Muscle of leg (tissue), 16 donors: ENCODE measurements at places on chromosomes 2 and 18.
A peak's percentile ranks its signal among the peaks of the same experiment; 100 is the strongest.

- no peak for DNase-seq
Observed at GRCh38 chr2:126227250-126227649, 428.7 kb upstream of the GYPC start.

GRCh38 chr2:221153226-221153625 lies 418.9 kb downstream of the EPHA4 start:
- peak; percentile 21 for DNase-seq

- no peak for DNase-seq
Observed at GRCh38 chr2:195967336-195967735, 101.3 kb downstream of the DNAH7 start.

- no peak for DNase-seq
Observed at GRCh38 chr2:2022941-2023586, 278.7 kb upstream of the PXDN start.

- no peak for DNase-seq
Observed at GRCh38 chr2:241734208-241734466, 293 bp upstream of the D2HGDH start.

GRCh38 chr2:31889044-31889443 lies 121.8 kb downstream of the MEMO1 start:
- DNase-seq, result no peak

DNA sequence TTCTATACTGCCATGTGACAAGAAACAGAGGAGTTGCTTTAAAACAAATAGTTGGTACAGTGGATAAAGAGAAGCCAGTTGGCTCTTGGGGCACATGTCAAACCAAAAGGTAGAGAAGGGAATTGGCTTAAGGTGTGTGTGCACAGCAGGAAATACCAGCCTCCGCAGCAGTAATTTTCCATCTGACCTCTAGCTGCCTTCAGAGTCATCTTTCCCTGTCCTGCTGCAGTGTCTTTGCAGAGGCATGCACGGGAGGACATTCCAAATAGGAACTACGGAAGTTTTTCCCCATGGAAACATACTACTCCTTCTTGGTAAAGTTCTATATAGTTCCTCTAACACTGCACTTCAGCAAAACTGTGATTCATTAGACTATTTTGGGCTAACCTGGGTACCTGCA lies 99.5 kb downstream of the RAB3GAP1 start:
- DNase-seq, result no peak

DNA sequence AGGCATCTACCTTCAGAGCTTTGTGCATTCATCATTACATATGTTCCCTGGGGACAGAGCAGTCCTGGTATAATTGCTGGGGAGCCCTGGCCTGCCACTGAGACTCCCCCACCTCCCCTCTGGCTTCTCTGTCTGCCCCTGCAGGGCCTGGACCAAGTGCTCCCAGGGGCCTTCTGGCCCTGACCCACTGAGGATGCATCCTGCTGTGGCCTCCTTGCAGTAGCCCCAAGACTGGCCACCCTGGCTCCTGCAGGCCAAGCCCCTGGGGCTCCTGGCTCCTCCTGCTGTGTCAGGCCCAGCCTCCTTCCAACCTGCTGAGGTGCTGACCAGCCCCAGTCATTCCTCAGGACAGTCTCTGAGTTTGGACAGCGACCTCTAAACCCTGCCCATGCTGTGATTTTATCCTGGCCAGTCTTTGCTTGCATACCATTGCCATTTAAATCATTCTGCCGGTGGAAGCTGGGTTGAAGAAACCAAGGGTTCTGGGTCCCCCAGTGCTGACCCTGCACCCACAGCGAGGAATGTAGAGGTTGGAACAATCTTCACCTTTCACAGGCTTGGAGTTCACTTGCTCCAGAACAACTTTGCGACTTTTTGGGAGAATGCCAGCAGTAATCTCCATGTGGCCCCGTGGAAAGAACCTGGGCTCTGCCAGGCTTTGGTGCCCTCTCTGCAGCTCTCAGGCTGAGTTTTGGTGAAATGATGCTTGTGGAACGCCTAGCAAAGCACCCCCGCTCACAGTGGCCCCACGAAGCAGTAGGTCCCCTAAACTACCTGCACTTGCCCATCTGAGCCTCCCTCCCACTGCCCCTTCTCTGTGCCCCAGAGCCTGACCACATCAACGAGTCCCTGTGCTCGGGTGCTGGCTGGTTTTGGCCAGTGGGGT lies 167.3 kb upstream of the GLI2 start:
- no peak for DNase-seq

GRCh38 chr18:56542476-56542875 lies 95.9 kb downstream of the TXNL1 start:
- DNase-seq, result peak; percentile 47

GRCh38 chr2:70712916-70713315 lies 55.1 kb downstream of the ADD2 start:
- DNase-seq, result no peak

DNA sequence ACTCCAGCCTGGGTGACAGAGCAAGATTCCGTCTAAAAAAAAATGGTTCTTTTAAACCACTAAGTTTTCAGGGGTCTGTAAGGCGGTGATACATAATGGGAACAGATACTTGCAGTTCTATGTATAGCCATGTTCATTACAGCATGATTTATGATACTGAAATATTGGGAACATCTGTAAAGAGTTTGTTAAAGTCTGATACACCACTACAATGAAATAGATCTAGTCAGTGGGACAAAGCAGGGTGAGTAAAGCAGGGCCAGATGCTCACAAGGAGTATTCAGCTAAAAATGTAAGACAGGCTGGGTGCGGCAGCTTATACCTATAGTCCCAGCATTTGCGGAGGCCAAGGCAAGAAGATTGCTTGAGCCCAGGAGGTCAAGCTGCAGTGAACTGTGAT lies 6.2 kb upstream of the ING5 start:
- no peak for DNase-seq

DNA sequence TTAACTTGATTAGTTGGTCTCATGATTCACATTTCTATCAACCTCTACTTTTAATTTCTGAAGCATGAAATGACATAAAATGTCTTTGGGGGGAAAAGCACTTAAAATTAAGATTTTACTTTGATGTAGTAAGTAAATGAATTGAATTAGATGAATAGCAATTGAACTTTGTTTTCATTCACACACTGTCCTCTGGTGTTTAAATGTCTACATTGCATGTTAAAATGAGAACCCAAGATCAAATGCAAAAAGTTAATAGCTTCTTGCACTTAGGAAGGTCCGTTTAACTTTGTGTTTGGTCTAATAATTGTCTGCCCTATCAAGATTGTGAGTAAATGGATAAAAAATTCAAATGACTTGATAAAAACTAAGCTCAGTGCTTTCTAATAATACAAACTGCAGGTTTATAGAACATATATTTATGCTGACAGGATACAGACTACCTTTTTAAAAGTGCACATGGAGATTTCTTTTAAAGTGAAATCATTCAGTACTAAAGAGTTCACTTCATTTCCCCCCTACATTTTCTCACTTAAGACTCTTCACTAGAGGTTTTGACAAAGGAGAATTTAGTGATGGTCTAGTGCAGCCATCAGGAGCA lies 156.2 kb upstream of the NABP1 start:
- peak; percentile 29 for DNase-seq

GRCh38 chr18:49935215-49935614 lies 121.9 kb upstream of the ACAA2 start:
- DNase-seq, result no peak

DNA sequence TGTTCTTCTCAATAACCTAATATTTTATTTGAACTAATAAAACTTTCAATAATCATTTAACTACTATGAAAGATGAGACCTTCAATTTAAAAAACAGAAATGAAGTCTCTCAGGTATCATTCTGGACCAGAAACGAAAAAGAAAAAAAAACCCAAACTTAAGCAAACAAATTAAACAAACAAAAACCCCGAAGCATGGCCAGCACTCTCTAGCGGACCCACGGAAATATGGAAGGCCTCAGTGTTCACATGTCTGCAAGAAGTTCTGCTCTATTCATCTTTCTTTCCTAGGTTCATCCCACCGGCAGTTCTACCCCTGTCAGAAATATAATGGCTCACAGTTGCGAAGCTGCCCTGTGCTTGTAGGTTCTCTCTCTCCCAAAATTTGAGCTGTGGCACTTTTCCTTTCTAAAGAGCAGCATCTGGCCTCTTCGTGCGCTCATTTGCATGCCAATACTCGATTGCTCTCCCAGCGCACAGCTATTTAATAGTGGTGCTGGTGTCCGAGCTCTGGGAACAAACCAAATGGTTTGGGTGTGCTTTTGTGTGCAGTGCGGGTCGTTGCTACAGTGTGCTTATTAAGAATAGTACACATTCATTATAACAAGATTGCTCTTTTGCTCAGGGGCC lies 129.0 kb upstream of the ZEB2 start:
- no peak for DNase-seq

DNA sequence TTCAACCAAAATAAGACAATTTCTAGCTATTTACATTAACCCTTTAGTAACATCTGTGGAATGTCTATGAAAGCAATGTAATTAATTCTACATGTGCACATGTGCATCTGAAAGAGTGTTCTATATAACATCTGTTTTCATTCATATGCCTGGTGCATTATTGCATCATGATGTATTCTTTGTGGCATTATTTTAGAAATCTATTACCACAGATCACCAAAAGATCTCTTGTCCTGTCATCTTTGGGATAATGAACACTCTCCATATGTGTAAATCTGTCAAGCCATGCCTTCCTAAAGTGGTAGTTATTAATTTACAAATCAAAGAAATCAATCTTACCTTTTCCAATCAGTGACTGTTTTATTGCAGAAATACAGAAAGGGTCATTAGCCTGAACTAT lies 86.9 kb downstream of the TRIB2 start:
- no peak for DNase-seq

GRCh38 chr2:232878855-232879617 lies 9.0 kb downstream of the SNORC start:
- DNase-seq, result no peak

DNA sequence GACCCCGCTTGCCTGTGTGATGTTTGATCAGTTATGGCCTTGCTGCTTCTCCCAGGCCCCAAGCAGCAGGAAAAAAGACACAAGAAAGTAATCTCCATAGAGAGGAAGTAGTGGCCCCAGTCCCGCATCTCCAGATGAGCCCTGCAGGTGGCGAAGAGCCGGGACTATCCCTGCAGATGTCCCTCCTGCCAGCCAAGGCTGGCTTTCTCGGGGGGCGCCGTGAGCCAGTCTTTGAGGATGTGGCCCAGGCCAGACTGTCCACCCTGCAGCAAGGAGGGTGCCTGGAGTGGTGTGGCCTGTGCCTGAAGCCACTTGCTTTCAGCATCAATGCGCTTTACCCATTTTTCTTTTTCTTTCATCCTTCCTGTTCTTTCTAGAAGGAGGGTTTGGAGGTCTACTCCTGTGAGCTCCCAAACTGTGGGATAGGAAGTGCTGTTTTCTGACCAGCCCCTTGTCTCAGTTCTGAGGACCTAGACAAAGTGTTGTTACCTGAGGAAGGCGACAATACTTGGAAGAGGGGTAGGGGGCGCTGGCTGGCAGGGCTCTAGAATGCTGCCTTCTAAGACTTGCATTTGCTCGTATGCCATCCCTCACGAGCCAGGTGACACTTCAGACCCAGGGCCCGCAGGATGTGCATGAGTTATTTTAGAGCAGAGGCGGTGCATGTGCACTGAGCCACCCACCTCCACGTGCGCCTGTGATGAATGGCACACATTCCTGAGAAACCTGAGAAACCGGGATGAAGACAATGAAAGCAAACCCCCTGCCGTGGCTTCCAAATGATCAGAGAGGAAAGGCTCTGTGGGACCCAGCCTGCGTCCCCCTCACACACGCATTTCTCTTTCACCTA lies 255.8 kb downstream of the FBXO15 start:
- no peak for DNase-seq

GRCh38 chr2:233798335-233799086 lies 20.4 kb downstream of the MROH2A start:
- DNase-seq, result no peak

GRCh38 chr2:222690564-222691200 lies 19.2 kb downstream of the MOGAT1 start:
- DNase-seq, result peak; percentile 83

GRCh38 chr2:213199871-213200270 lies 48.5 kb upstream of the IKZF2 start:
- no peak for DNase-seq

DNA sequence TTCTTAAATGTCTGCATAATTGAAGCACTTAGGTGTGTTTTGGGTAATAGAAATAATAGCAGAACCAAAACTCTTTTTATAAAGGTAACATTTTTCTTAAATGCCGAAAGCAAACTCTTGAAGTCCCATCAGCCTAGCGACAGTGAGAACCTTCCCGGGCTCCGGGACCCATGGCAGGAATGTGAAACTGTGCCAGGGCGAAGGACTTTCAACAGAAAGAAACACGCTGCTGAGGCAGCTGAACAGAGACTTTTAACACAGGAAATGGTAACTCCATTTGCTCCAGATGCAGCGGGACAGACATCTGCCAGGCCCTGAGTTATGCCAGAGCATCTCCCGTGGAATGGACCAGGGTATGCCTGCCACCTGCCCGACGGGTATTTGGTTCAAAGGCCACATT lies 34.3 kb downstream of the SALL3 start:
- no peak for DNase-seq

DNA sequence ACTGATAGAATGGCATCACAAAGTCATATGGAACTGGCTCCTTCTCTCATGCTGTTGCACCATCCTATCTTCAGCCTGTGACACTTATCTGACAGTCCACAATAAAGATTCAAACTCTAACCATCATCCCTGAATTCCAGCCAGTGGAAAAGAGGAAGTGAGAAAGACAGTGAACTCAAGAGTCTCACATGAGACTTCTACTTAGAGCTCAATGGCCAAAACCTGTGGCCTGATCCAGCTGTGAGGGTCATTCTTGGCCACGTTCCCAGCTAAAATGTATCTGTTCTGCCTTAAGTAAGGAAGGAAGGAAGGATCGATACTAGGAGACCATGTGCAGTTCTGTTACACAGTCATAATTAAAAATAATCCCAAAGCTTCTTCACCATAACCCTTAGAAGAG lies 73.6 kb downstream of the RND3 start:
- DNase-seq, result peak; percentile 59

DNA sequence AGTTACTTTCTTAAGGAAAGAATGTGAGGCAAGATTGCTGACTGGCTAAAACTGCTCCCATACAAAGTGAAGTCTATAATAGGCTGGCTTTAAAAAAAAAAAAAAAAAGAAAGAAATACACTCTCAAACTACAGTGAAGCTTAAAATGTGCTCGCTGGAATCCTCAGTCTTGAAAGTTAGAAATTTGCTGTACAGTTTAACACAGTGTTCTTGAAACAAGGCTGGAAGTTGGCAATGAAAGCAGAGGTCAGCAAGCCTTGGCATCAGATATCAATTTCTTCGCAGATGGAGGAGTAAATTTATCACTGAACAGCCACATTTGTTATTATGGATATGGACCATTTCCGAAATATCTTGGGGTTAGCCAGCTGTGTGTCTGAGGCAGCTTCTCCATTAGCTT lies 392.9 kb downstream of the ZNF516 start:
- peak; percentile 94 for DNase-seq

- no peak for DNase-seq
Observed at GRCh38 chr2:95359501-95359930, 43.0 kb upstream of the FAHD2A start.

DNA sequence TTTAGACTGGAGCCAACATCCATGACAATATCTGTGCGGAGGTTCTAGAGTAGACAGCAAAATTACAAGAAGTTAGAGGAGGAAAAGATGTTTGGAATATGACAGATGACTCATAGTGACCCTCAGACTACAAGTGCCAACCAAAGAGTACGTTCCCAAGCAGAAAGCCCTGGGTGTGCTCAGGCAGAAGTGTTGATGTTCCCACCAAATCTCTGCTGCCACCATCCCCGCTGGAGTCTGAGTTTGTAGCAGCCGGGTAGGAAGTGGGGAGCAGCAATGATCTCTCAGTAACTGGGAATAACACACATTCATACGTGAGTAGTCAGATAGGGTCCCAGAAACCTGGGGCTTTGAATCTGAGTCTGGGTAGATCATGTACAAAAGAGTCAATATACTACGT lies 73.2 kb downstream of the XDH start:
- DNase-seq, result no peak

GRCh38 chr2:186024921-186025320 lies 286.3 kb downstream of the FSIP2 start:
- peak; percentile 50 for DNase-seq
